ENCODE measurements at places on chromosomes 3 and 15. TPM values are rescaled to one million over a fixed set of nuclear protein-coding genes. Genes with fewer than 3 reads are reported as not detected.

The CCR8 gene
- total RNA-seq: not detected

DNA sequence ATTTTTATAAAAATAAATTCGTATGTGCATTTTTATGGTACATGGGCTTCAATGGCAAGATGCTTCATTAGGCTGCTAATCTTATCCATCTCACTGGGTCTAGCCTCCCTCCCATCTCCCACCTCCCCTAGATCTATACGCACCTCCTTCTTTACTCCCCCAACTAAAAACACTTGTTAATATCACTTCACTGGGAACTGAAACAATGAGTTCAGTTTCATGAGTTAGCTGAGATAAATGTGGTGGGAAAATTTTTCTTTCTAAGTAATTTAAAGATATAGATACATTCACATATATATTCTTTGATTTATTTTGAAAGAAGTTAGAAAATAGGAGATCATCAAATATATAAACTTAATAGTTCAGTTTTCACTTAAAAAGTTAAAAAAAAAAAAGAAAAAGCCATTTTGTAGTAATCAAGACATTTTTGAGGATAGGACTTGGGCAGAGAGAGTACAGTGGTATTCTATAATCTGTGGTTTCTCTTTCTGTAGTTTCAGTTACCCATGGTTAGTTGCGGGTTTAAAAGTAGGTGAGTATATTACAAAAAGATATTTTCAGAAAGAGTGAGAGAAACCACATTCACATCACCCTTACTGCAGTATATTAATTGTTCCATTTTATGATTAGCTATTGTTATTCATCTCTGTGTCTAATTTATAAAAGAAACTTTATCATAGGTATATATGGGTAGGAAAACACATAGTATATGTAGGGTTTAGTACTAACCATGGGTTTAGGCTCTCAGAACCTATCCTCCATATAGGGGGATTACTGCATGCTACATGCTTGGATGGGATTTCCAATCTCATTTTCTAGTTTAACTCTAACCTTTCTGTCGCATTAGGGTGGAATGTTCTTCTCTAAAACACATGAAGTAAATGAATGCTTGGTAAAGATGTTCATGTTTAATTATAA lies 316.0 kb upstream of the CBLB start:
- H3K27ac ChIP-seq: peak overlapping the region; percentile 48
- H3K27me3 ChIP-seq: no peaks in the 10 kb centered on the region
- H3K36me3 ChIP-seq: no peaks in the 10 kb centered on the region
- peaks cover 6% of the 10 kb centered on the region for H3K4me1 ChIP-seq
- H3K4me3 ChIP-seq: no peak overlapping the region

The ADAMTS17 gene
- 5.3 TPM for total RNA-seq

The SNTN gene
- not detected for total RNA-seq

GRCh38 chr15:63366451-63366850 lies 15.2 kb downstream of the CA12 start:
- no peak for DNase-seq
- no peaks in the 10 kb centered on the region for H3K36me3 ChIP-seq
- H3K4me1 ChIP-seq: peaks cover 7% of the 10 kb centered on the region
- H3K4me3 ChIP-seq: no peak overlapping the region

GRCh38 chr15:85412956-85413854 lies 32.8 kb downstream of the AKAP13 start:
- no peaks in the 10 kb centered on the region for H3K27me3 ChIP-seq
- H3K27ac ChIP-seq: peak overlapping the region; percentile 73
- no peaks in the 10 kb centered on the region for H3K36me3 ChIP-seq
- peaks cover 11% of the 10 kb centered on the region for H3K4me1 ChIP-seq
- DNase-seq: peak; percentile 84
